ENCODE measurements at places on chromosomes 7 and 10.
A peak's percentile ranks its signal among the peaks of the same experiment; 100 is the strongest.

GRCh38 chr10:95809370-95810197 lies 53.6 kb downstream of the ENTPD1 start:
- DNase-seq, result no peak

DNA sequence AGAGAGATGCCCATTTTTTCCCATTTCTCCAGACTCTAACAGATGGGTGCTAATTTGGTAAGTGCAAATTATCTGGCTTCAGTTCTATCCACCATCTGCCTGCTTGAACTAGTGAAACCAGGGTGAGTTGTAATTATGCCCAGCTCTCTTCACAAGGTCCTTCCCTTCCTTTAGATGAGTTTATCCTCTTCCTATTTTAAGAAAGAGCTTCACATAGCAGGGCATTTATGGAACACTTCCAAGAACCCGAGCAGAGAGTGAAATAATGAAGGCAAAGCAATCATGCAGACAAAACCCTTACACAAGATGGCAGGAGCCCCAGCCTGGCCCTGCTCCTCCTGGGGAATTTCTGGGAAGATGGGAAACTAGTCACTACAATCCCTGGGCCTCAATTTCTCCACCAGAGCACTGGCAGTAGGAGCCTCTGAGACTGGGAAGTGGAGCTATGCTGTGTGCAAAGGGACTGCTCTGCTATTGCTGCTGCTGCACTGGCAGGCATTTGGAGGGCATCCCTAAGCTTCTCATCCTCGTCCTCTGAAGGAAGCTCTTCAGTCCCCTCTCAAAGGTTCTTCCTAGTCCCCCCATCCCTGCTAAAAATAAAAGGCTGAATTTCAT lies 33.7 kb upstream of the PLXNA4 start:
- DNase-seq, result no peak

GRCh38 chr7:138429577-138430250 lies 30.3 kb upstream of the TRIM24 start:
- no peak for DNase-seq

DNA sequence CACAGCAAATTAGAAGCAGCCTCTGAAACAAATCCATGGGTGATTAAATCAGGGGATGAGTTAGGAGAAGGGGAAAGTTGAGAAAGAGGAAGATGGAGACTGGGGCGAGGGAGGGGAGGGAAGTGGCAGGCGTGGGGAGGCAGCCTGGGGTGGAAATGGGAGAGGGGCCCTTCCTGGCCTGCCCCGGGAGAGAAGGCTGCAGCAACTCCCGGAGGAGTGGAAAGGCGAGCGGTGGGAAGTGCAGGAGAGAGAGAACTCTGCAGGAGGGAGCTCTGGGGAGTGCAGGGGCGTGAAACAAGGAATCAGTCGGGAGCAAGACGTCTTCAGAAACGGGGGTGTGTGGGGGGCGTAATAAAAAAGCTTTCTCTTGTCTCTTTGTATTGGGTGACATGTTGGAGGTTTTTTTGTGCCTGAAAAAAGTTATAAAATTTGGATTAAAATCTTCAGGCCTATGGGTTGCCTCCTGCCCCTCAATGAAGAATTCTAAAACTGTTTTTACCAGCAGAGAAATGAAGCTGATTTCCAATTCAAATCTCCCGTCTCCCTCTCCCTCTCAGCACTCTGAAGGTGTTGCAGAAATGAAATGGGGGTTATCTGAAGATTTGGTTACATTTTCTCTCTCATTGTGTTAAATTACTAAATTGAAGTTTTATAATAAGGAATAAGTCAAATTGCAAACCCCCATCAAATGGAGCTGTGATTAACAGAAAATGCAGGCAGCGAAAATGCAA lies 4.7 kb upstream of the UNCX start:
- no peak for DNase-seq

DNA sequence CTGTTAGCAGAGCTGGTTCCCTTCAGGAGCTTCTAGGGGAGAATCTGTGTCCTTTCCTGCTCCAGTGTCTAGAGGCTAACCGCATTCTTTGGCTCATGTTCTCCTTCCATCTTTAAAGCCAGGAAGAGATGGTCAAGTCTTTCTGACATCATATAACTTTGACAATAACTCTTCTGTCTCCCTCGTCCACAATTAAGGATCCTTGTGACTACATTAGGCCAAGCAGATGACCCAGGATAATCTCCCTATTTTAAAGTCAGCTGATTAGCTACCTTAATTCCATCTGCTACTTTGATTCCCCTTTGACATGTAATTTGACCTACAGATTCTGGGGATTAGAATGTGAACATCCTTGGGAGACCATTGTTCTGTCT lies 28.1 kb upstream of the SLC26A4 start:
- DNase-seq, result no peak

DNA sequence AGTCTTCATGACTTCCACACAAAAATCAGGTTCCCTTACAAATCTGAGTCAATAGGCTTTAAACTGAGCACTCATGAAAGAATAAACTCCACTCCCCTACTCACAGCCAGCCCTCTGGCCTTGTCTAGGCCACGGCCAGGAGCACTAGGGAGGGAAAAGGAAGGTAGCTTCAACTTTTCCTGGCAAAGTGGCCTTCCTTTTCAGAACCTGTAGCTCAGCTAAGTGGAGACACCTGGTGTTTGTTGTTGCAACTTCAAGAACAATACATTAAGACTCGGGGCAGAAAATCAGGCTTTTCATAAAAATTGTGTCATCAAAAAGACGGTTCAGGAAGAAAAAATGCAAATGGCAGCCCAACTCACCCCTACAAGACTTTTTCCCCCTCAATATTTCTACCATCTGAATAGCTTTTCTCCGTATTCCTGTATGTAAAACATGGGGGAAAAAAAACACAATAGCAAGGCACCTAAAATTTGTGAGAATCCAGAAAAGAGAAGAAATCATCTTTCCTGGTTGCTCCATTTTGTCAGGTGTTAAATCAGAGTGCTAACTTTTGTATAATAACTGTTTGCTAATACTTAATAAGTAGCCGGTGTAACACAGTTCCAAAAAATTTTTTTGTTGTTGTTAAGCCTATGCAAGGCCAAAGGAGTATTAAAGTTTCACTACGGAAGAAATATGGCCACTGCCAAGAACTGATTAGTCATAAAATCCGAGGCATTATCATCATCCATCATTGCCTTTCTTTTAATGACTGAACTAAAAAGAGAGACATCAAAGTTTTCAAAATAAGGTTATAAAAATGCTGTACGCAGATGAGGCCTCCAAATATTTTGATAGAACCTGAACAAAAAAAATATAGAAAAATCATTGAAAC lies 66.2 kb upstream of the ARID5B start:
- peak; percentile 70 for DNase-seq

GRCh38 chr10:121448766-121449421 lies 149.3 kb downstream of the FGFR2 start:
- DNase-seq, result no peak

DNA sequence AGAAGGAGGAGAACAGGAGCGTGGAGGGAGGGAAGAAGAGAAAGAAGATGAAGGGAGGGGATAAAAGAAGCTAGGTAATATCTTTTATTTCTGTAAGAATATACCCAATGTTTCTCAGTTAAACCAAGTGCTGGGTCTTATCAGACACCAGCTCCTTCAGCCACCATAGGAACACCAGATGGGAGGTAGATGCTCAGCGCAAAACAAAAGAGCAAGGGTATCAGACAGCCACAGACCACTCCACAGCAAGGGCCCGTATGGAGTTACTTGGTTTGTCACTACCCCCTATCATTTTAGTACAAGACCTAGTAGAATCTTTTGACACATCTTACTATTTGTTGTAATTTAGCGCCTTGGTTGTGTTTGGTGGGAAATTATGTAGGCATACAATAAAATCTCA lies 65.9 kb upstream of the FAM133B start:
- DNase-seq, result no peak

DNA sequence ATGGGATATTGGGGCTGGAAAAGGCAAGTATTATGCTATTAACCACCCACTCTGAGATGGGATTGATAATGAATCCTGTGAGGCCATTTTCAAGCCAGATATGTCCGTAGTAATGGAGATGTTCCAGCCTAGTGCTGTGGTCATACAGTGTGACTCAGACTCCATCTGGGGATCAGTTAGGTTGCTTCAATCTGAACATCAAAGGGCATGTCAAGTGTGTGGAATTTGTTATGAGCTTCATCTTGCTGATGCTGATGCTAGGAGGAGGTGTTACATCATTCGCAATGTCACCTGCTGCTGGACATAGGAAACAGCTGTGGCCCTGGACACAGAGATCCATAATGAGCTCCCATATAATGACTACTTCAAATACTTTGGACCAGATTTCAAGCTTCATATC lies 144.7 kb downstream of the PLCE1 start:
- DNase-seq, result peak; percentile 24

- no peak for DNase-seq
These were observed 10.6 kb downstream of the CRTAC1 start for GRCh38 chr10:98019784-98020183.

GRCh38 chr7:1548438-1548831 lies 7.6 kb downstream of the TMEM184A start:
- no peak for DNase-seq

GRCh38 chr10:84543948-84544347 lies 215.6 kb downstream of the CCSER2 start:
- DNase-seq, result no peak

- no peak for DNase-seq
These were observed 3.7 kb downstream of the OGDHL start for GRCh38 chr10:49758249-49758930.

DNA sequence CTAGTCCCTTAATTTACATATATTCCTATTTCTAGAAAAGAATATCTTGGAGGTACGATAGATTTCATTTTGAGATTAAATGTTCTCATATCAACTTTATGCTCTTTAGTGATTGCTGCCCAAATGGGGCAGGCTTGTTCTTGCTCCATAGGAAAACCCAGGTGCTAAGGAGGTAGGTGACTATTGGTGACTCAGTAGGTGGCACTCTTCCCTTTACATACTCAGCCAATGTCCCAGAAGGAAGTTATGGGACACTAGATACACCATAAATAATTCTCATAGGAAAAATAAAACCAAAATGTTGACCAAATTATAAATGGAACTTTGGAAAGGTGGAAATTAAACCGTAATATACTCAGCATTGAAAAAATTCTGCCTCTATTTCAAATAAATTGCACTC lies 4.0 kb downstream of the SKAP2 start:
- no peak for DNase-seq

DNA sequence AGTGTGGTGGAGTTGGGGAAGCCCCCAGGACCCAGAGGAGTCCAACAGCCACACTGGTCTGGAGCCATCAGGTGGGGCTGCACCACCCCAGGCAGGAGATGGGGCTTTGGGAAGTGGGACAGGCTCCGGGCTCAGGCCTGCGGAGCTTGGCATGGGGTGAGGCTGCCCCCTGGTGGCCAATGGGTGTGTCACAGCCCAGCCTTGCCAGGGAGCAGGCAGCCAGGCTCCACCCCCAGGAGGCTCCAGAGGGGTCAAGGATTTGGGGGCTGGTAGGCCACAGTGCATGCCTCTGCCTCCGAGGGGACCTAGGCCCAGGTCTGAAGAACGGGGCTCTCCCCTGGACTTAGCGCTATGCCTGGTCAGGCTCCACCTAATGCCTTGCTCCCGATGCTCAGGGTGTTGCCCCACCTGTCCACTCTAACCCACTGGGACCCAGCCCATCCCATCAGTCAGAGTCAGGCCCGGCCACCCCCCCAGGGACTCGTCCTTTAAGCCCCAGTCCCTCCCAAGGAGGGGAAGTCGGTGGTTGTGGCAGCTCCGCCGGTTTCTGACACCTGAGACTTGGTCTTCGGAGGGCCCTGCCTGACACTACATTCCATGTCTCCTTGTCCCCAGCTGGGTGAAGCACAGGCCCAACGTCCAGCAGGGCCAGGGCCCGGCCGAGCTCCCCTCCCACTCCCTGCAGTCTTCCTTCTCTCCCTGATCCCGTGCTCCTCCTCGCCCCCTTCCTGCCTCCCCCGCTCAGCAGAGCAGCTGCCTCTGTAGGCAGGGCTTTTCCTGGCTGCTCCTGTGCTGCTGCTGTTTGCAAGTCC lies 11.3 kb upstream of the SAMD8 start:
- DNase-seq, result peak; percentile 22

DNA sequence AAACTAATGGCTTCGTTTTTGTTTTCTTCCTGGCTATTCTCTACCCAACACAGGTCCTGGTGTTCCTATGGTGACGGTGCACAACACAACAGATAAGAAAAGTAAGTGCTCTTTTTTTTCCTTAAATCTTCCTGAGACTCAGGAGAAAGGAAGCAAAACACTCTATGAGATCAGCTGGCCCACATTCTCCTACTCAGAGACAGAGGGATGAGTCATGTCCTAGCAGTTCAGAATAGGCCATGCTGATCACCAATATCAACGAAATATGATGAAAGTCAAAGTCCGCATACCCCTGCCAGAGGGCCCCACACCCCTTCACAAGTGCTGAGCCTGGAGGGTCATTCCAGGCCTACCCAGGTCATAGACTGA lies 149.2 kb downstream of the PAXIP1 start:
- no peak for DNase-seq

- no peak for DNase-seq
These were observed 312.8 kb upstream of the SORCS1 start for GRCh38 chr10:107477266-107477665.

GRCh38 chr7:1586126-1586826 lies 16.4 kb upstream of the PSMG3 start:
- no peak for DNase-seq

DNA sequence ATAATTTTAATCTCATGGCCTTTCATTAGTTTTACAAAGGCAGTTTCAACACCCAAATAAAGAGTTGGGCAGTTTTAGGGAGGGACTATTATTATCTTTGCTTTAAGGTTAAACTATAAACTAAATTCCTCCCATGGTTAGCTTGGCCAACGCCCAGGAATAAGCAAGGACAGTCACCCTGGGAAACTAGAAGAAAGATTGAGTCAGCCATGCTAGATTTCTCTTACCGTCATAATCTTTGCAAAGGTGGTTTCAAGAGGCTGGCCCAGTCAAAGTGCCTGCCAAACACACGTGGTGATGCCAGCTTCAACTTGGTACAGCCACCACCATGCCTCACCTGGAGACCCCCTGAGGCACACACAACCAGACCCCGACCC lies 317.4 kb upstream of the SP8 start:
- no peak for DNase-seq

DNA sequence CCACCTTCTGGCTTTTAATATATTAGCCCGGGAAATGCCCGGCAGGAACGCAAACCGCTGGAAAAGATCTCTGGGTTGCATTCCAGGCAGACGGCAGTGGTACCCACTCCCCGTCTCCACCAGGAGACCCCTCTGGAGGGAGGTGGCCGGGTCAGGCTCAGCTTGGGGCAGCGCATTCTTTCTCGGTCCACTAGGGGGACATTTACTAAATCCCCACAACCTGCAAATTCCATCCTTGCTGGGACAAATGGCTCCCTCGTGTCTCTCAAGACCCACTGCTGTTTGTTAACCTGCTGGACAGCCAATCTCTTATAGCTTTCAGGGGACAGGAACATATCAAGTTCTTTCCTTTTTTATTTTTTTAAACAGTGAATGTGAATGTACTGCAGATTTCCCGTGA lies 45.8 kb upstream of the CARD11 start:
- DNase-seq, result no peak

GRCh38 chr7:47454069-47454973 lies 127.6 kb downstream of the TNS3 start:
- DNase-seq, result no peak

Data from stromal cell of bone marrow (primary cell).